CD4-positive, alpha-beta T cell treated with Interleukin-6 at 100 ng/mL for 8 hours (primary cell): ENCODE measurements at places on chromosomes 11 and 22.

DNA sequence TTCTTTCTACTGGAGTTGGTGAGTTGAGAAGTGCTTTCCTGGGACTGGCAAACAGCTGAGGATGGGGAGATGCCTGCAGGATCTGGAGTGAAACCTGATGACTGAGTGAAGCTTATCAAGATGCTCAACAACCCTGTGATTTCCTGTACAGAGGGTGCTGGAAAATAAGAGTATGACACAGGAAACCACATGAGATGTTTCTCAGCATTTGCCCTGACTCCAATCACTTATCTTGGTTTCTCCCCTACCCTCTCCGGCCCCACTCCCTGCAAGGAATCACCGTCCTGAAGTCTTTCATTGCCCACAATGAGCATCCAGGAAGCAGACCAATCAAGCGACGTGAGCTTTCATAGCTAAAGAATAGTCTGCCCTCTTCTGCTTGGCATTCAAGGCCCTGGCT is at the start of gene MRGPRX2:
Gene MRGPRX2 (minus strand): TSS at position 89 of the 400 bp plus-strand sequence. CDS start 4,315 bp downstream, outside the sequence.
- no peak for DNase-seq

GRCh38 chr11:83151274-83151977 is 5.5 kb upstream of the PCF11 start:
- DNase-seq, result no peak

GRCh38 chr11:79942090-79942489 is 501.3 kb upstream of the TENM4 start:
- DNase-seq, result no peak

DNA sequence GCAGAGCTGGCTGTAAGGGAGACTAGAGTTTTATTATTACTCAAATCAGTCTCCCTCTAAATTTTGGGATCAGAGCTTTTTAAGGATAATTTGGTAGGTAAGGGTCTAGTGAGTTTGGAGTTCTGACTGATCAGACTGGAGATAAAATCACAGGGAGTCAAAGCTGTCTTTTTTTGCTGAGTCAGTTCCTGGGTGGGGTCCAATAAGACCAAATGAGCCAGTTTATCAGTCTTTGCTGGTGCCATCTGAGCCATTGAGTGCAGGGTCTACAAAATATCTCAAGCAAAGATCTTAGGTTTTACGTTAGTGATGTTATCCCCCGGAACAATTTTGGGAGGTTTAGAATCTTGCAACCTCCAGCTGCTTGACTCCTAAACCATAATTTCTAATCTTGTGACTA is 935.1 kb upstream of the RAG2 start:
- DNase-seq, result no peak

- DNase-seq, result no peak
Observed at GRCh38 chr11:22478169-22478568, 140.0 kb downstream of the SLC17A6 start.

GRCh38 chr11:131767421-131767820 is 397.0 kb downstream of the NTM start:
- no peak for DNase-seq

GRCh38 chr11:97684486-97685439 is 1295.0 kb downstream of the JRKL start:
- DNase-seq, result no peak

GRCh38 chr22:46737105-46737975 is 712 bp downstream of the CERK start:
- DNase-seq, result peak; percentile 49

DNA sequence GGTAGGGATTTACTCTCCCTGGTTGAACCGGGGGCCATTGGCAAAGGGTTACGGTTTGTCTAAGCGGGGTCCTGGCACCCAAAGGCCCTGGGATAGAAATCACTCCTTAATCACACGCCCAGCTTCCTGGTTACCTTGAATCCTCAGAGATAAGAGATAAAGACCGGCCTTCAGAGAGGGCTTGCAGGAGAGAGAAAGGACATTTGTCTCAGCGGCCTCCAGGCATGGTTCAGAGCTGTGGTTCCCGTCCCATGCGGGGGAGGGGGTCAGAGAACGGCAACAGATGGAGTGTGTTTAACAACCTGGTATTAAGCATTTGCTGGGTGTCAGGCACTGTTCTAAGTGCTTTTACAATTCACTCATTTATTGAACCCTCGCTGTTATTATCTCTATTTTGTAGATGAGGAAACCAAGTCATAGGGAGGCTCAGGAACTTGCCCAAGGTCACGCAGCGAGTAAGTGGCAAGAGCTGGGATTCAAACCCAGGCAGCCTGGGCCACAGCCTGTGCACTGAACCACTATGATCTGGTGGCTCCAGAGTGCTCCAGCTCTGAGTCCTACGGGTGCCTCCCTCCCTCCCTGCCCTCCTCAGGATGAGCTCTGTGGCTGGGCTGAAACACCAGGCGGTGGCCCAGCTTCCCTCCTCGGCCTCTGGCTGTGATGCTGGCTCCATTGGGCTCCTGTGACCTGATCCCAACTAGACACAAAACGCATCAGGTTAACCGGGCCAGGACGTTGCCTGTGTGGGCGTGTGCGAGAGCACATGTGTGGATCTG is 18.6 kb downstream of the LRRC10B start:
- no peak for DNase-seq

DNA sequence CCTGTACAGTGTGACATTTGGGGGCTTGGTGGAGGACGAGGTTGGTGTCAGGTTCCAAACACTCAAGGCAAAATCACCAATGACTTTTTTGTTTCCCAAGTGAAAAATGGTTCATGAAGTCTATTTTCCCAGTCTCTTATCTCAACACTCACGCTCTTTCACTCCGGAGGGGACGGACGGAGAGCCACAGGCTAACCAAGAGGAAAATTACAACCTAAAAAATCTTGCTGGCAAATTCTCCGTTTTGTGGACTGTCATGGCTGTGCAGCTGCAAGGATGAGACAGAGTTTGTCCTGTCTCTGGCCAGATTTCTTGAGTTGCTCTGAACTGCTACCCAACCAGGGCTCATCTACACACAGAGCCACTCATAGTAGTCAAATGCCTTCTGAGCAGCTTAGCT is 101.2 kb downstream of the ABTB2 start:
- DNase-seq, result no peak

- DNase-seq, result peak; percentile 84
Observed at GRCh38 chr11:36509694-36510593, at the start of gene TRAF6. TRAF6 (minus strand) TSS chr11:36510272; CDS start chr11:36501515, 8,757 bp downstream.

GRCh38 chr11:1638344-1638743 is 8.8 kb downstream of the KRTAP5-5 start:
- no peak for DNase-seq

- no peak for DNase-seq
Observed at GRCh38 chr11:22920939-22921565, 60.8 kb upstream of the CCDC179 start.

DNA sequence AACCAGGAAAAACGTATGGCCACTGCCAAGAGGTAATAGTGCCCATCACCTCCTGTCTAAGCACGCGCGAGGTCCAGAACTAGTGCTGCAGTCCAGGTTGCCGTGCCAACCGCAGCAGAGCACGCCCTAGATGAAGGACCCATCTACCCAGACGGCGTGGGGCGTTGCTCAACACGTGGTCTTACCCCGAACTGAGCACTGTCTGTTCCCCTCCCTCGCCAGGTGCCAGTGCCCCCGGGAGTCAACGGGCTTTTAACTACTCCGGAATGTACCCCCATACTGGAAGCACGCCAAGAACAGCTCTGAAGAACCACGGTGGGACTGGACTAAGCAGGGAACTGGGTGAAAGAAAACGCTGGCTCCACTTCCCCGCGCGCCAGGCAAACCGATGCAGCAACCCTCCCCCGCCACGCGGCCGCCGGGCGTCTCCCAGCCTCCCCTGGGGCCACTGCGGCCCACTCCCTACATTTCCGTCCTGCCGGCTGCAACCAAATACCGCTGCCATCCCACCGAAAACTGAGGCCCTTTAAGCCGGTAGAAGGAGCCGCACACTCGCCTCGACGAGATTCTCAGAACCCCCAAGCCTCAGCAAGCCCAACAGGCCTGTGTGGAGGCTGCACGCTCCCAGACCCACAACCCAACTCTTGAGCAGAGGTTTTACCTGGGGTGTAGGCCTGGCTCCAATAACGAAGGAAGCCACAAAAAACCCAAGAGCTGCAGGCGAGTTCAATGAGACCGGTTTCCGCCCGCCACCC is at the start of gene HSPA8:
Gene HSPA8 (minus strand): TSS at position 734 of the 755 bp plus-strand sequence. CDS start 812 bp downstream, outside the sequence.
- DNase-seq, result peak; percentile 54

GRCh38 chr22:28710107-28710506 is 30.5 kb upstream of the TTC28 start:
- no peak for DNase-seq

- DNase-seq, result no peak
Observed at GRCh38 chr11:75465701-75466531, 32.9 kb upstream of the KLHL35 start.

DNA sequence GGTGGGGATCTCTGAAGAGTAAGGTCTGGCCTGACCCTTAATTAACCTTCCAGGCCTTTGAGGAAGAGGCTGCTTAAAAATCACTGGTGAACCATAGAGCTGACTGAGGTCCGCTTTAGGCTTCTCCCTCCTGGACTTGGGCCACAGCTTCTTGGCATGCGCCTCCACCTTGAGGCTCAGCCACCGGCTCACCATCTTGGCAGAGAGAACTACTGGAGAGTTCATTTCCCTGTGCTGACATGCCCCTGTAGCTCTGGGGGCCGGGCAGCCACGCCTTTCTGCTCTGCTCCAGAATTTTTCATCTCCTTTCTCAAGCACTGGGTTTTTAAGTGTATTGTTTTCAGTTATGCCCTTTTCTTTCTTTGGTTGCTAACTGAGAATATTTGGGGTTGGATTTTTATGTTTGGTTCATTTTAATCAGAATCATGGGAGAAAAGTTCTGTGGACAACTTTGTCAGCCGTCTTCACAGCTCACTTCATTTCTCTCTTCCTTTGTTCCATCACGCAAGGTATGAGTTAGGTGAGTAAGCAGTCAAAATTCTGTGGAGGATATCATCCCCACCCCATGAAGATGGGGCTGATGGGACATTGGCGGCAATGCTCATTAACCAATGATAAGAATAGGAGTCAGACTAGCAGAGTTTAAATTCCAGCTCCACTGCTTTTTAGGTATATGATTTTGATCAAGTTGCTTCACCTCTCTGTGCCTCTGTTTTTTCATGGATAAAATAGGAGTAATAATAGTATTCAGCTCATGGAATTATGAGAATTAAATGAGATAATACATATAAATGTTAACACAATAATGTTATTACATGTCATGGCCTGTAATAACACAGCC is 103.9 kb downstream of the DBX1 start:
- DNase-seq, result no peak

DNA sequence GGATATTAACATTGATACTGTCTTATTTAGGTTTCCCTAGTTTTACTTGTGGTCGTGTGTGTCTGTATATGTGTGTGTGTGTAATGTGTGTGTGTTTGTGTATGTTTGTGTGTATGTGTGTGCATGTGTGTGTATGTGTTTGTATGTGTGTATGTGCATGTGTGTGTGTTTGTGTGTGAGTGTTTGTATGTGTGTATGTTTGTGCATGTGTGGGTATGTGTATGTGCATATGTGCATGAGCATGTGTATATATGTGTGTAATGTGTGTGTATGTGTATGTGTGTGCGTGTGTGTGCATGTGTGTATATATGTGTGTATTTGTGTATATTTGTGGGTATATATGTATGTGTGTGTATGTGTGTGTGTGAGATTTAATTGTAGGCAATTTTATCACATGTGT is 17.3 kb upstream of the DNAL4 start:
- no peak for DNase-seq

DNA sequence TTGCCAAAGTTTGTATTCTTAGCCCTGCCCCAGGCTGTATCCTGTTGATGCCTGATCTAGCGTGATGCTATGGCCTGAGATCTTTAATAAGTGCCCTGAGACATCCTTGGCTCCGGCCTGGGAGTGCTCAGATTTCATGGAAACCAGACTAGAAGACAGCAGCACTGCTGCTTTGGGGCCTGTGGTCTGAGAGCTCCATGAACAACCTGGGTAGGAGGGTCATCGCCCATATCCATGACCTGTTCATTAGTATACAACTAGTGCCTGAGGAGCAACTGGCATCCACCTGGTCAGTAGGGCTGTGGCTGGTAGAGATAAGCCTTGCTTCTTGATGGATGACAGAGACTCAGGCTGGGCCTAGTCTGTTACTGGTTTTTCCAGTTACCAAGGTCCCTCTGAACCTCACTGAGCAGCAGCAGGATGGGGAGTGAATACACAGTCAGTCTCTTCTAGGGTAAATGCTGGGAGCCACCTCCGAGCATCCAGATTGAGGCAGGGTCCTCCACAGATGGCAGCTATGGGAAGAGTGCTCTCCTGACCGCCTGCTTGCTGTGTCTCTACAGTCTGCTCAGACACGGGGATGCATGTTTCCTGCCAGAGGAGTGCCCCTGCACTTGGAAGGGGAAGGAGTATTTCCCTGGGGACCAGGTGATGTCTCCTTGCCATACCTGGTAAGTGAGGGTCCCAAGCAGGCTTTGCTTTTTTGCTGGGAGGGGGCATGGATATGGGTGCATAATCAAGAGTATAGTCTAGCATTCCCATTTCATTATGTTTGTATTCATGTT is 39.0 kb downstream of the OTOG start:
- no peak for DNase-seq

DNA sequence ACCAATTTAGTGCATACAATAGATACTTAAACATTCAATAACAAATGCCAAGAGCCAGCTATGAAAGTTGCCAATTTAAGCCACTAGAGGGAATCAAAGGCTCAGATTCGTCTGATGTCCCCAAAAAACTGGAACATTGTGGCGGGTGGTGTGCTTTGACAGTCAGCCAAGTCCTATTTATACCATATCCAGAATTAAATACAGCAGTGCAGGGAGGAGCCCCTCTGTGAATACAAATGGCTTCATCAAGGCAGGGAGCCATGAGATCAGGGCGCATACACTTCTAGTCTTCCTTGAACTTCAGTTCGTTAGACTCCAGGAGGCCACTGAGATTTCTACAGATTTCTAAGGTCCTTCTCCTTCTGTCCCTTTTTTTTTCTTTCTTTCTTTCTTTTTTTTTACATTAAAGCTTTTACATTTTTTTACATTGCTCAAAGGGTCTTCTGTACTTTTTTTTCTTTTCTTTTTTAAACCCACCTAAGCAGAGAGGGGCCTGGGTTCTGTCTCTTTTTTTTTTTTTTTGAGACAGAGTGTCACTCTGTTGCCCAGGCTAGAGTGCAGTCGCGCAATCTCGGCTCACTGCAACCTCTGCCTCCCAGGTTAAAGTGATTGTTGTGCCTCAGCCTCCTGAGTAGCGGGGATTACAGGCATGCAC is 41.5 kb upstream of the HSPA8 start:
- DNase-seq, result peak; percentile 52

GRCh38 chr22:32532820-32533128 is 58.2 kb downstream of the FBXO7 start:
- no peak for DNase-seq
